ENCODE measurements at places on chromosomes 16 and 17.
A peak's percentile ranks its signal among the peaks of the same experiment; 100 is the strongest.

DNA sequence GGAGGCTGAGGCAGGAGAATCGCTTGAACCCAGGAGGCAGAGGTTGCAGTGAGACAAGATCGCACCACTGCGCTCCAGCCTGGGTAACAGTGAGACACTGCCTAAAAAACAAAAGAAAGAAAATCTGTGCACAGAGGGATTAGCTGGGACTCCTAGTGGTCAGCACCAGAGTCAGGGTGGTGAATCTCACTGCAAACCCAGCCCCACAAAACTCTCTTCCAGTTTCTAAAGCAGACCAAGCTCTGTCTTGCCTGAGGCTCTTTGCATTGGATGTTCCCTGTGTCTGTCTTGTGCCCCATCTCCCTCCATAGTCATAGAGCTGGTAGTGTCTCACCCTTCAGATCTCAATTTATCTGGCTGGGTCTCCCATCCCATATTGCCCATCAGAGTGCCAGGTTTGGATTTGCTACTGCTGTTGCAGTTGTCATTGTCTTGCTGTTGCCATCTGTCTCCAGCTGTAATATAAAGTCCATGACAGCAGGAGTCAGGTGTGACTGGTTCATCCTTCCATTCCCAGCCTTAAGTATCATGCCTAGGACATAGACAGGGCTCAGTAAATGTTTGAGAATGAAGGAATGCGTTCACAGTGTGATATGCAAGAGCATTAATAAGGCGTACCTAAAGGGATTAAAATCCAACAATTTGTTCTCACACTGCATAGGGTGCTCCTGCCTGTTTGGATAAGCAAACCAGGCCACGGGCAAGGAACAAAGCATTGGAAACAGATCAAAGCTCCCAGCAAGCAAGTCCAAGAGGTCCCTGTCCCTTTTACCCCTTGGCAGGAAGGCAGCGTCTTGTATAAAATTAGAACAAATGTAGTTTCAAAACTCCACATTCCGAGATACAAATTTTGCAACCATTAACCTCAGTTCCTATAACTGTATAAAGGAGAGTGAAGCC, 614.6 kb upstream of the CDH5 start:
- DNase-seq: no peak

GRCh38 chr17:57368637-57369336, 112.5 kb downstream of the MSI2 start:
- DNase-seq: no peak

DNA sequence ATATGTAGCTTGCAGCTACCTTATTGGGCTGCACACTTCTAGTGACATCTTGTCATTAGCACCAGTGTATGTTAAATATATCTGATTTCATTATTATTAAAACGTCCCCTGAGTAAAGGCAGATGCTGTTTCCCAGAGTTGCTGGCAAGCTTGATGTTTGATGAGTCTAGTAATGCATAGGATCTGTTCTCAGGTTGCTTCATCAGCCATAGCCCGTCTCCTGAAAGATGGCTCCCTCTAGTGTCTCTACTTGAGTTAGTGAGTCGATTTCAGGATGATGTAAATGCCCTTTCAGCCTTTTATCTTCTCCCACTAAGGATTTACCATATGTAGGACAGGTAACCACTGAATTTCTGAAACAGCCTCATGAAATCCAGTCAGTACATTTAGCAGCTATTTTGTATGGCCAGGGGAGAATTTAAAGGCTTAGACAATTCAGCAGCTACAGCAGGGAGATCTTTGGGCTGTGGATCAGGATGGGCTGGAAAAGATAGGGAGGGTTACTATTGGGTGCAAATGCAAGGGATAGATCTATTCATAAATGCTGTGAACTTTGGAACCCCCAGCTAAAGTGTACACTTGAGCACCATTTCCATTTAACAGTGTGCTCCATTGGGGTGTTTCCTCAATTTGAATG, 376.3 kb downstream of the CNTNAP4 start:
- peak; percentile 32 for DNase-seq

DNA sequence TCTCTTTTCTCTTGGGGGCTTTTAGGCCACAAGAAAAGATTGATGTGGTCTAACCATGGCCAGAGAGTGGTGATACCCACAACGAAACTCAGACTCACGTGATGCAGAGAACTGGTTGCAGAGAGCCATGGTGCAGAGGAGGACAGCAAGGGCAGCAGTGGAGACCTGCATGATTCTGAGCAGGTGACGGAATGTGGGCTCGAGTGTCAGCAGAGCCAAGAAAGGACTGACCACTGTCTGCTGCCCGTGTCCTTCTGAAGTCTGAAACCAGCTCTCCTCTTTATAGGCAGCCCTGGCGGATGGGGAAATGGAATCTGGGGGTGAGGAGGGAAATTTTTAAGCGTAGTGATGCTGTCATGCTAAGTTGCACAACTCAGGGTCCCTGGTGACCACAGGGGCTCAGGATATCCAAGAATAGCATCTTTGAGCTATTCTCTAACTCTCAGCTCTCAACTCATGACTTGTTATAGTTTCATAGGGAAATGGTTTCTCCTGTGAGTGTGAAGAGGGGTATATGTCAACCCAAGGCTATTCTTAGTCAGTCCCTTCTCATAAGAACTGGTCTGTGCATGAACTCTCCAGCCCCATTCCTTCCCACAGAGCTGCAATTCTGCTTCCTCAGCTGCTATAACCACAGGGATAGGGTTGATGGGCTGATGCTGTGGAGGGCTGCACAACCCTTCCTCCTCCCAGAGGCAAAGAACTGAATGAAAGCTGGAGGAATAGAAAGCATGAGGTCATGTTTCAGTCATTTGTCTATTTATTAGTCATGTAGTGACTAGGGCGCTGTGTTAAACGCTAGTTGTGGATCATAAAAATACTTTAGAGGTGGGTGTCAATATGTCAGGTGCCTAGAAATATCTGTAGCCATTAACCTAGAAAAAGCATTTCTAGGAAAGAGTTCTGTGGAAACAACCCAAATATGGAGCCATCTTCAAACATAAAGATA, at the start of gene CCL3:
Gene CCL3 (minus strand): TSS at position 256 of the 949 bp plus-strand sequence. CDS start 85 bp downstream, at position 171.
- no peak for DNase-seq

GRCh38 chr16:84704253-84704652, 4.5 kb downstream of the USP10 start:
- no peak for DNase-seq

GRCh38 chr17:4559139-4559791, 1.1 kb downstream of the GGT6 start:
- no peak for DNase-seq

DNA sequence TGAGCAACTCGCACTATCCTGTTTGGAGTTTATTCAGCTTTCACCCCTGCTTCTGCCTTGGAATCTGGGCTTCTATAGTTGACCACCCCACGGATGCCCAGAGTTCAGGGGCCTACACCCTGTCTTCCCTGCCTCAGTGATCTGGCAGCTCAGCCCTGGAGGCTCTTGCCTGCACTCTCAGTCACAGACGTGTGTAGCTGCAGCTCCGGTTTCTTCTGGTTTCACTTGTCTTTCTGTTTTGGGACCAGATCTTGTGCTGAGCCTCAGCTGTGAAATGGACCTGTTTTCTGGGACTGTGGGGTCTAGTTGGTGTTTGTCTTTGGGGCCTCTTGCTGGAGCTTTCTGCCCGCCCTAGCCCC, 5.8 kb downstream of the GPT2 start:
- DNase-seq: no peak

DNA sequence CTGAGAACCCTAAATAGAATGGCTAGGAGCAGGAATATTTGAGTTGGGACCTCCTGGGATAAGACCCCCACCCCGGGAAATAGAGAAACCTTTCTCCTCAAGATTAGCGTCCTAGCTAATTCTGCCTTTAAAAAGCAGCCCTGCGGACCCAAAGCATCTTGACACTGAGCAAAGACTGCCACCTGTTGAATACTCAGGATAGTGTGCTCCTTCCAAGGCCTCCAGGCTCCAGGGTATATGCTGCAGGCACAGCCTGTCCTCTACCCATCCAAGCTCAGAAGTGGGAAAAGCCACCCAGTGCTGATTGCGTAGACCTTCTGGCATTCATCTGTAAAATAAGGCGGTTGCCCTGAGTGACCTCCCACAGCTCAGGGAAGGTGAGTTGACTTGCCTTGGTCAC, 456.2 kb upstream of the DYNLRB2 start:
- peak; percentile 83 for DNase-seq

GRCh38 chr16:17408955-17409441, 61.8 kb downstream of the XYLT1 start:
- no peak for DNase-seq

DNA sequence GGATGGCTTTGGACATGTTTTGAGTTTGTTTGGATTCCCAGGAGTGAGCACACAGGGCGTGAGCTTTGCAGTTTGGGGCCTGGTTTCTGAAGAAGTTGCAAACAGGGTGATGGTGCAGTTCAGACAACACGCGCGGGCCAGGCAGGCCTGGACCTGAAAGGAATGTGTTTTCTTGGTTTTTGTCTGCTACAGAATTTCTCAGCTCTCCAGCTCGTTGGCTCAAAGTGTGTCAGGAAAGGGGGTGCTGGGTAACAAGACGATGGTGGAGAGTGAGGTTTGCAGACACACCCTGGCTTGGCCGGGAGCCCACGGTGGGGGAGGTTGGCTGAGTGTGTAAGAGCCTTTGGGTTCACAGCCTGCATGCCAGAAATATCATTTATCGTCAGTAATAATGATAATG, 82.3 kb downstream of the CMIP start:
- peak; percentile 38 for DNase-seq

GRCh38 chr16:69711115-69711740, 15.1 kb downstream of the NQO1 start:
- peak; percentile 30 for DNase-seq

GRCh38 chr17:8222630-8223355, 12.4 kb upstream of the AURKB start:
- peak; percentile 94 for DNase-seq

GRCh38 chr16:81000873-81001272, 5.8 kb downstream of the CMC2 start:
- DNase-seq: no peak

DNA sequence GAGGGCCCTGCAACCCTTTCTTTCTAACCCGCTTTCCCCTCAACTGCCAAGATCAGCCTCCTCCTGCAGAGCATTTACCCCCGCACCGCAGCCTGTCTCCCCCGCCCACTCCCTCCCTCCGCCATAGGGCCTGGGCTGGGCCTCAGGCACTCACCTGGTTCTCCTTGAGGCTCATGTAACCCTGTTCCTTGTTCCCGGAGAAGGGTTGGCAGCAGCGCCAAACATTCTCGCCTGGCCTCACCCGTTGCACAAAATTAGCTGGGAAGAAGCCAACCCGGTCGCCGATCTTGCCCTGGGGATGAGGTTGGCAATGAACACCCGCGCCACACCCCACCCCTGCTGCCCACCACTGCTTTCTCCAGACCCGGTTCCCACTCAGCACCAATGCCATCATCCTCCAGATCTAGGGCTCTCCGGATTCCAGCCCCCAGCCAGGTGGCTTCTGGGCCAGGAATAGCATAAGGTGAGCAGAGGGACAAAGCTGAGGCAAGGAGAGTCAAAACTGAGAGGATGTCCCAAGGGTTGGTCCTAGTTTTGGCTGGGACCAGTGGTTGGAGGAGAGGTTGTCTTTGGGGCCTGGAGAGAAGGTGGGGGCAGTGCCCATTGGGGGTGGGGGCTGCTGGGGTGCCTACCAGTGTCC, 12.8 kb downstream of the STAC2 start:
- DNase-seq: no peak

DNA sequence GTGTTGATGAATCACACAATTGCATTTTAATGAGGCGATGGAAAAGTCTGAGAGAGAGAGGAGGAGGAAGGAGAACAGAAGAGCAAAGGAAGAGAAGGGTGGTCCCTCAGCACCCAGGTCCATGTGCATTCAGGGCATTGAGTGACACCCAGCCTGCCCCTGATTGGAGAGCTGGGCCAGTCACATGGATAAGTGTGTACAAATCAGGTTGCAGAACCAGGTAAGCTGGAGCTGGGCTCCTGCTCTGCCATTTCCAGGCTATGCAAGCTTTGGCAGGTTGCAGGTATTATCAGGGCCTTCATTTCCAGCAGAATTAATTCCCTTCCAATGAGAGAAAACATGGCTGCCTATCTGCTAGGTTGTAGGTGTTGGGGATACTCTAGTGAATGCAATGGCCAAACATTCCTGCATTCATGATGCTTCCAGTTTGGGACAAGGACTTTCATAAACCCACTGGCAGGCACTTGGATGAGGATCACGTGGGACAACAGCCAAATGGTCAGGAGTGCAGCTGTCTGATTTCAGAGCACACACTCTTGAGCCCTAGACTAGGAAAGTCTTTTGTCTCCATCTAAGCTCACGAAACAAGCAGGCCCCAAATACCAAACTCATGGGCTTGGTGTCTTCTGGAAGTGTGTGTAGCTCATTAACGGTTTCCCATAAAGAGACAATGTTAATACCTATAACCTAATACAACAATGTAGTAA, 577.9 kb upstream of the CDH5 start:
- no peak for DNase-seq

DNA sequence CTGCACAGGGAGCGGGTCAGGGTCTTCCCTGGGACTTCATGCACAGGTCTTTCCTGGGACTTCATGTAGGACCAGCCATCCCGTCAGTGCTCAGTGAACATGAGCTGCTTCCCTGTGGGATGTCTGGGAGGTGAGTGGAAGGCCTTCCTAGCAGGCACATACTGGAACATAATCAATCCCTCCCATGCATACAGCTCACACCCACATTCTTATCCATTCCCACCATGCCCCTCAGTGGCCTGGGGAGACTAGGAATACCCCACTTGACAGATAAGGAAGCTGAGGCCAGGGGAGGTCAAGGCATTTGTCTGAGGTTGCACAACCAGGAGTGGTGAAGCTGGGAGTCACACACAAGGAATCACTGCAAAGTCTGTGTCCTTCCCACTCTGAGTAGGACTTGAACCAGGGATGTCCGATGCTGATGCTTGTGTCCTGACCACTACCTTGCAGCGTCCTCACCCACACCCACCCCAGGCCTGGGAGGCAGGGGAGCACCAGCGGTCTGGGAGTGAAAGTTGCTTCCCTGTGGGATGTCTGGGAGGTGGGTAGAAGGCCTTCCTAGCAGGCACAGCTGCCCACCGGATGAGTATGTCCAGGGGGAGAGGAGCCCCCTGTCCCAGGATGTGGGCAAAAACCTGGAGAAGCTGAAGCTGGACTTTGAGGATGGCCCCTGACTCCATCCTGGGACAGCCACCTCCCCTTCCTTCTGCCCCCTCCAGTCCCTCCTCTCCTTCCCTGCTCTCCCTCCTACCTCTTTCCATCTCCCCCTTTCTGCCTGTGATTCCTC, 1.0 kb upstream of the NLRC5 start:
- DNase-seq: no peak
